Hippocampal formation (tissue), 2 donors: ENCODE measurements at places on chromosomes 7 and 10.

DNA sequence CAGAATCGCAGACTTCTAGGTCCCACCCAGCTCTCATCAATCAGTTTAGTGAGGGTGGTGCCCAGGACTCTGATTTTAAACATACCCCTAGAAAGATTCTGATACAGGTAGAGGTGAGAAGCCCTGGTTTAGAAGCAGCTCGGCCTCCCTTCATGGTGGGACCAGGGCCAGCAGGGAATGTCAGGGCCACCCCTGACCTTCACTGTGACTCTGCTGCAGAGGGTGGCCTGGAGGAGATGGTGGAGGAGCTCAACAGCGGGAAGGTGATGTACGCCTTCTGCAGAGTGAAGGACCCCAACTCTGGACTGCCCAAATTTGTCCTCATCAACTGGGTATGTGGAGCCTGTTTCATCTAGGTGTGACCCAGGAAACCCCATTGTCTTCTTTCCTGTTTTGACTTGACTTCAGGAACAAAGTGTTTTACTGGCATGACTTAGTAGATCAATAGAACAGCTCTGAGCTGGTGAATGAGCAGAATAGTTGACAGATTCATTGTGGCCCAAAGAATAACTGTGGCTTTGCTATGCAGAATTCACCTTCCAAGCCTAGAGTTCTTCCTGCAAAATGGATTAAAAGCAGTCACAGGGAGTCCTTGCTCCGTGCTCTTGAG, 7.2 kb downstream of the DBNL start:
- DNase-seq = no peak

DNA sequence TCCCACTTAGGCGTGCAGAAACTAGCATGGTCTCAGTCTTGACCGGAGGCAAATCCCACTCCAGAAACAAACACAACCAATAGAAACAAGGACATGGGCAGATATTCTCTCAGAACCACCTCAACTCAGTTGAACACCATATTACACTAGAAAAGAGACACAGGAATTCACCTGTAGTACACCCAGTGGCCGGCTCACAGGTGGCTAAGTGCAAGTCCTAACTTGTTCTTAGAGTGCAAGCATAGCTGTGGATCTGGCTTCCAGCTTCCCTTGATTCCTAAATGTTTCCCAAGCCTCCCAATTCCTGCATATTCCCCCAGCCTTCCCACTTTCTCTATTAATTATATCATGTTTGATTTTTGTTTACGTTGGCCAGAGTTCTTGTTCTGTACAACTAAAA, 164.4 kb downstream of the TPK1 start:
- DNase-seq = no peak

DNA sequence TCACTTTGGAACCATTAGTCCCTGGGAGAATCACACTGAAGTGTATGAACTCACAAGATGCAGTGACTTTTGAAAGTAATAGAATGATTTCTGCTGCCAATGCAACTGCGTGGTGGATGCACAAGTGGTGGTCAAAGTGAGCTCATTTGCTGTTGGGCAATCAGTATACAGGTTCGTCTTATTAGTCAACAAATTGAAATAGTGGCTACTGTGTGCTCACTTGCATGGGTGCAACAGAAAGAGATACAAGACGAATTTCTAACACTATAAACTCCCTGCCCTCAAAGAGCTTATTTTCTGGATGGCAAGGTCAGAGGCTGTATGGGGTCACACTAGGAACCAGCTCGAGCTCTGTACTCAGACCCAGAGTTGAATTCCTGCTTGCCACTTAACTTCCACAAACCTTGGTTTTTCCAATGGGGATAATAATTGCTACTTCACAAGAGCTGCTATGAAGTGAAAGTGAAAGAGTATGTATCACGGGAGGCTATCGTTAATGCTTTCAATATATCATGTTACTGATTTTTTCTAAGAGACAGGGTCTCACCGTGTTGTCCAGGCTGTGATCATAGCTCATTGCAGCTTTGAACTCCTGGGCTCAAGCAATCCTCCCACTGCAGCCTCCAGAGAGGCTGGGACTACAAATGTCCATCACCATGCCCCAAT, 8.3 kb upstream of the BCL7B start:
- no peak for DNase-seq

DNA sequence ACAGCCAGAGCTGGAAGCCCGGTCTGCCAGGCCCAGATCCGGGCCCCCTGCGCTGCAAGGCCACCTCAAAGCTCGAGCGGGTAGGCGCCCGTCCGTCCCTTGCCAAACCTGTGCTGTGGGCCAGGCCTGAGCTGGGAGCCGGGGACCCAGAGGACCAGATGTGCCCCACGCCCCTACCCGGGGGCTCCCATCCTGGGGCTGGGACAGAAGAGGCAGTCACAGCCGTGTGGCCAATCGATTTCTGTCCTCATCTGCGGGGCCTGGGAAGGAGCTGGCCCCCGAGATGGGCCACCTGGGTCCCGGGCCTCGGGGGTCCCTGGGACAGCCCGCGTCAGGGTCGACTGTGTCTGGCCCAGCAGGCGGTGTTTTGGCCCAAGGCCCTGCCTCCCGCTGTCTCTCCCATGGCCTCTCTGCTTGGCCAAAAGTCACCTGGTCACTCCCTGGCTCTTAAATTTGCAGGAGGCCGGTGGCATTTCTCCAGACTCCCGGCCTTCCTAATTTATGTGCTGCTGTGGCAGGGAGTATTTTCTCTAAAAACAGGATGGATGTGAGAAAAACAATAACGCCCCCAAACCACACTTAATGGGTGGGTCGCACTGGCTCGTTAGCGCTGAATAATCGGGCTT, 63.8 kb downstream of the UNCX start:
- no peak for DNase-seq

GRCh38 chr10:119466655-119467054, 75.9 kb downstream of the RGS10 start:
- DNase-seq = no peak

DNA sequence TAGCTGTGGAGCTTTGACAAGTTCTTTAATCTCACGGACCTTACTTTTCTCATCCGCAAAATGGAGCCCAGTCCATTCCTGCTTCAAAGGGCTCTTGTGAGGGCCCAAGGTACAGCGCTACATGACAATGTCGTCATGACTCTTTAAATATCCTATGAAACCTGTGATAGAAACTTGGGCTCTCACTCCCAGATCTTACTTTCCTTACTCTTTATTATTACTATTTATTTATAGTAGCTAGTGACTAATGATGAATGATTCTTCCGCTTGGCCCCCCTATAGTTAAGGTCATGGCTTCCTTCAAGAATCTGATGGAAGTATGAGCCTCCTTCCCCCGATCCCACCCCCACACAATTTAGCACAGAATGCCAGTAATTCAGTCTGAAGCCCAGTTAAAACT, 41.9 kb downstream of the RBM20 start:
- no peak for DNase-seq

DNA sequence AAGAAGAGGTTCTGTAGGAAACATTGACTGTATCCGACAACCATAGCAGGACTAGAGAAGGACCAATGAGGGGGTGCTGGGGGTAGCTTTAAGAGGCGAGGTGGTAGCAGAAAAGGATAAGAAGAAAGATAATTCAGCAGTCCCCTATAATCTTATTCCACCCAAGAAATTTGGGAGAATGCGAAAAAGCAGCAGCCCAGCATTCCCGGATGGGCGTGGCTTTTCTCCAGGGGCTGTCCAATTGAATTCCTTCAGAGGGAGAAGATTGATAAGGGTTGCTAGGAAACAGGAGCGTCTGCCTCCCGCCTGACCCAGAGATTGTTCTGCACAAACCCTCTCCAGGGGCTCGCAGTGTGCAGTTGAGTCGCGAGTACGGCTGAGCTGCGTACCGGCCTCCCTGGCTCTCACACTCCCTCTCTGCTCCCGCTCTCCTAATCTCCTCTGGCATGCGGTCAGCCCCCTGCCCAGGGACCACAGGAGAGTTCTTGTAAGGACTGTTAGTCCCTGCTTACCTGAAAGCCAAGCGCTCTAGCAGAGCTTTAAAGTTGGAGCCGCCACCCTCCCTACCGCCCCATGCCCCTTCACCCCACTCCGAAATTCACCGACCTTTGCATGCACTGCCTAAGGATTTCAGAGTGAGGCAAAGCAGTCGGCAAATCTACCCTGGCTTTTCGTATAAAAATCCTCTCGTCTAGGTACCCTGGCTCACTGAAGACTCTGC, at the start of gene GRM3:
Gene GRM3, plus strand, starts transcription at position 349 of the 721 bp plus-strand sequence. CDS start 121,237 bp downstream, outside the sequence.
- peak; percentile 85 for DNase-seq

DNA sequence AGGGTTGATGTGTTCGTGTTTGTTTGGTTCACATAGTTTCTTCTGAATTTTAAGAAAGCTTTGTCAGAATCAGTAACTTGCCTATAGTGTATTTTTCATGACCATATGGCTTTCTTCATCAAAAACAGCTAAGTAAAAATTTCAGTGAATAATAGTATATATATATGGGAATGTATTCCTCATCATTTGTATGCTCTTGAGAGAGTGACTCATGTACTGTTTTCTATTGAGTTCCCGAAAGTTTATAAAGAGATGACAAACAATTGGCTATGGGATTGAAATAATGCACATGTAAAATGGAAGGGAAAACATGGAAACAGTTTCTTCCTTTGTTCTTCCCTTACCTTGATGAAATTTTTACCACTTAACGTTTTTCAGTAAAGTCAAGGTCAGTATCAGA, 56.4 kb downstream of the KAT6B start:
- DNase-seq = no peak

- no peak for DNase-seq
Measured at GRCh38 chr7:131074043-131074442, 253.6 kb upstream of the MKLN1 start.

DNA sequence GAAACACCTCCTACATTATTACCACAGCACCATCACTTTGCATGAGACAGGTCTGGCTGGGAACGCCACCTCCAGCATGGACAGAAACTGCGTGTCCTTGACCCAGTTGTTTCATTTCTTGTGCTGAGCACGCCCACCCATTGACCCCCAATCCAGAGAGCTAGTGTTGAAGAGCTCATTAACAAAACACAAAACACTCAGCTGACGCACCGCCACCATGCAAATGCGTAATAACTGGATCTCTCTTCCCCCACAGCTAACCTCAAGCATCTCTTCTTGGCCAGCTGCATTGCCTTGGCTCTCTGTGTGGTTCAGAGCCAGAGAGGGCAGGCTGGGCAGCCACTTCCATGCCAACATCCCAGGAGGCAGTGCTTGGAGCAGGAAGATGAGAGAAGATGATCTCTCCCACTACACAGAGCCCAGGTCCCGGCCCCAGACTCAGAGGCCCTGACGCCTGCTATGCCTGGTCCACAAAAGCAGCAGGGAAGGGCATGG, 173.5 kb downstream of the PLXNA4 start:
- no peak for DNase-seq

DNA sequence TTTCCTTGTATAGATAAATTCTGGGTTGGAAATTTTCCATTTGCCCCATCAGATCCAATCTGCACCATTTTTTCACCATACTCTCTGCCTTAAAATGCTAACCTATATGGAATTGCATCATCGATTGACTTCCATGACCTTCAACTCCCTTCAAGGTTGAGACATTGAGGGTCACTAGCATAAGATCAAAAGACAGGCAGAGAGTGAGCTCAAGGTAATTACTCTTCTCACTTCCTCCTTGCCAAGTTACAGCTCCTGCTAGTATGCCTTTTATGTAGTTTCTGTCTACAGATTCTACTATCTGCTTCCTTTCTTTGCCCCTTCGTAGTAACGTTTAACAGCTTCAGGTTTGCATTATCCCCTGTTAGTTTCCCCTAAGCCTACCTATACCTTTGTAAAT, 1127.7 kb upstream of the LRRTM3 start:
- DNase-seq = no peak

DNA sequence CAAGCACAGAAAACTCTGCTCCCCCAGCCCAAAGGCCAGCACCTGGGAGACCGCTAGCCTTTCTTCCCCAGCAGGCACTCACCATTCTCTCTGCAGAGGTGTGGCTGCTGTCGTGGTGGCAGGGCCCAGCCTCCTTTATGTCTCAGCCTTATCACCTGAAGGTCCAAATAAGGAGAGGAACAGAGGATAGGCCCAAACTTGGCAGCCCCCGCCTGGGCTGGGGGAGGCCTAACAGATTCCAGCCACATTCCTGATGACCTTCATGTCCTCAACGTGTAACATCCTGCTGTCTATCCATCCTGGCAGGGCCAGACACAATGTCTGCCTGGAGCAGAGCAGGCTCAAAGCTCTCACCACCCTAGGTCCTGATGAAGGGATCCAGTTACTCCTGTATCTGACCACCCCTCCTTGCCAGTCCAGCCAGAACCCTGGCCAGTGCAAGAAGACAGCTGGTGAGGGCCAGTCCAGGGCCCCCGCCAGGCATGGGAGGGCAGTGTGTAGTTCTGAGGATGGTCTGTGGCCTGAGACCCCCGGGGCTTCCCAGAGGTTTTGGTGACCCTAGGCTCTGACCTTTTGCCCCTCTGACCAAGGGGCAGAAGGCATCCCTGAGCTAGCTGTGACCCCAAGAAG, at the start of gene MYL7:
Gene MYL7, minus strand, starts transcription at position 112 of the 630 bp plus-strand sequence. Its CDS starts 27 bp downstream, at position 85.
- no peak for DNase-seq

DNA sequence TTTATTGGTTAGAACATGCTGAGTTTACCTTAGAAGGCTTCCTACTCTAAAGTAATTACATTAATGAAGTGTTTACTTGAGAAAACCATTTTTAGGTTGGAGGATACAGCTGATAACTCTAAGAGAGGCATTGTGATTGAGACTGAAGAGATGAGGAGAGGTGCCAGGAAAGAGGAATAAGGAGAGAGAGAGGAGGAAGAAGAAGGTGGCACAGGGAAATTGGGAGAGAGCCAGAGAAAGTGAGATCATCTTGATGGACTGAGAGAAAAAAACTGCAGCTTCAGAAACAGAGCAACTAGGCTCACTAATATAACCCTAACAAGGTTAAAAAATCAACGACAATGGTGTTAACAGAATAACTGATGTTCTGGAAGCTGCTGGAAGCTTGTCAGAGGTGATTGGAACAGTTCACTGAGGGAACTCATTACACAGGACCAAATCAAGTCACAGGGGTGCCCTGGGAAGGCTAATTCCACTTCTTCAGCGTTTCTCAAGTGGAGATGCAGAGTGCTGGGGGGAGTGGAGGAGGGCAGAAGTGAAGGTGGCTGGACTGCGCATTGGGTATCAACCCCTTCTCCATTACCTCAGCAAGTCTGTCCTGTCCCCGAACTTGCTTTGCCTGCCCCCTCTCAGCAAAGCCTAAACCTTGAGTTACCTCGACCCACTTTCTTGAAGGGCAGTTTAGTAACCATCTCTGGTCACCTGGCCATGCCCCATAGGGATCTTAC, 6.9 kb upstream of the SORBS1 start:
- DNase-seq = no peak

- DNase-seq = no peak
Measured at GRCh38 chr7:26375726-26376174, 84.1 kb downstream of the SNX10 start.

- DNase-seq = no peak
Measured at GRCh38 chr7:71409550-71410157, 277.7 kb downstream of the GALNT17 start.

GRCh38 chr10:27242951-27243551, 2.5 kb upstream of the ACBD5 start:
- peak; percentile 81 for DNase-seq

DNA sequence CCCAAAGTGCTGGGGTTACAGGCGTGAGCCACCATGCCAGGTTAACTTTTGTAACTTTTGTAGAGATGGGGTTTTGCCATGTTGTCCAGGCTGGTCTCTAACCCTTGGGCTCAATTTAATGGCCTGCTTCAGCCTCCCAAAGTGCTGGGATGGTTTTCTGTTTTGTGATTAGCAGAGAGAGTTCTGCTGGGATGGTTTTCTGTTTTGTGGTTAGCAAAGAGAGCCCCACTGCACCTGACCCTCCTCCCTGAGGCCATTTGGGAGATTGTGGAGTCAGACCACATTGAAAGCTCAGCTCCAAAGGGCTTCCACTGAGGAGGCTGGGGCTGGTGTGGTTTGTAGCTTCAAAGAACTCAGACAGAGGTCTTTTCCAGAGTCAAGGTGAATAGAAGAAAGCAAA, 29.6 kb upstream of the CUX1 start:
- DNase-seq = no peak

GRCh38 chr7:27191161-27191731, 6.2 kb upstream of the HOXA11 start:
- no peak for DNase-seq
